Activated T-helper 1 cell treated with anti-CD3 and anti-CD28 coated beads, Interleukin-12 subunit alpha, Interleukin-12 subunit beta, Interleukin-2, Interleukin-4 antibody, amounts not matched to agents 30 ng/mL and 10 ng/mL and 1 ng/mL, durations not matched to agents 14 hours and 24 hours and 36 hours (primary cell): ENCODE measurements at places on chromosomes 5 and 9.

DNA sequence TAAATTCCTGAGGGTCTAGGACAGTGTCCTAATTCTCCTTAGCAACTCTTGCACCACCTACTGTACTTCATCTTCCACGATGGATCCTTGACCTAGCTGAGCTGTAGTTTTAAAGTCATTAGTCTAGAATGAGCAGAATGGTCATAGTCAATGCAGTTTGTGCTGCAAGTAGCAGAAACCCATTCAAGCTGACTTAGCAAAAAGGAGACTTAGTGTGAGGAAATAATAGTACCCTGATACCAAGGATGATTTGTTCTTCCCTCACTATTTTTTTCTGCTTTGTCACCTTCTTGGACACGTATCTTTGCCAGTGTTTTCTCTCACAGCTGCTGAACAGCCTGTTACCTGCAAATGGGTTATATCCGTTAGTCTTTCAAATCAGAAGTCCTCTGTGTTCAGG is 5.3 kb downstream of the MFAP3 start:
- no peak overlapping the region for H3K27ac ChIP-seq
- no peak for DNase-seq
- no peaks in the 10 kb centered on the region for H3K27me3 ChIP-seq
- H3K4me1 ChIP-seq, result peaks cover 55% of the 10 kb centered on the region

DNA sequence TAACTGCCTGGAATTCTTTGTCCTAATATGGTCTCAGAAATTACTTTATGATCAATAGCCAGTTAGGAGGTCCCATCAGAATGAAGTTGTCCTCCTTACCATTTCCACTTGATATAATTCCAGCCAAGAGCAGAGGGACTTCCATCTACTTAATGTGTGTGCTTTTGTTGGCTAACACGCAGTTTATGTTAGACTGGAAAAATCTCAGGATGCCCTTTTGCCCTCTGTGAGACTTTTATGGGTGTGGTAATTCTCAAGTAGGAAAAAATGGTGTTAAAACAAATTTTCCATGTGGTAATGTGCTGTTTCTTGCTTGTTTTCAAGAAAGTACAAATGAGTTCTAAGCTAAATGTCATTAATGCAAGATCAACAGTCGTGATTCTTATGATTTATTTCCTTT is 327.1 kb downstream of the MTRR start:
- no peak for DNase-seq
- no peaks in the 10 kb centered on the region for H3K27me3 ChIP-seq
- no peaks in the 10 kb centered on the region for H3K4me1 ChIP-seq
- H3K36me3 ChIP-seq, result no peaks in the 10 kb centered on the region
- no peak overlapping the region for H3K4me3 ChIP-seq

GRCh38 chr5:44933686-44934085 is 124.9 kb downstream of the MRPS30 start:
- H3K4me3 ChIP-seq, result no peak overlapping the region
- H3K4me1 ChIP-seq, result peaks cover 9% of the 10 kb centered on the region
- no peaks in the 10 kb centered on the region for H3K36me3 ChIP-seq

DNA sequence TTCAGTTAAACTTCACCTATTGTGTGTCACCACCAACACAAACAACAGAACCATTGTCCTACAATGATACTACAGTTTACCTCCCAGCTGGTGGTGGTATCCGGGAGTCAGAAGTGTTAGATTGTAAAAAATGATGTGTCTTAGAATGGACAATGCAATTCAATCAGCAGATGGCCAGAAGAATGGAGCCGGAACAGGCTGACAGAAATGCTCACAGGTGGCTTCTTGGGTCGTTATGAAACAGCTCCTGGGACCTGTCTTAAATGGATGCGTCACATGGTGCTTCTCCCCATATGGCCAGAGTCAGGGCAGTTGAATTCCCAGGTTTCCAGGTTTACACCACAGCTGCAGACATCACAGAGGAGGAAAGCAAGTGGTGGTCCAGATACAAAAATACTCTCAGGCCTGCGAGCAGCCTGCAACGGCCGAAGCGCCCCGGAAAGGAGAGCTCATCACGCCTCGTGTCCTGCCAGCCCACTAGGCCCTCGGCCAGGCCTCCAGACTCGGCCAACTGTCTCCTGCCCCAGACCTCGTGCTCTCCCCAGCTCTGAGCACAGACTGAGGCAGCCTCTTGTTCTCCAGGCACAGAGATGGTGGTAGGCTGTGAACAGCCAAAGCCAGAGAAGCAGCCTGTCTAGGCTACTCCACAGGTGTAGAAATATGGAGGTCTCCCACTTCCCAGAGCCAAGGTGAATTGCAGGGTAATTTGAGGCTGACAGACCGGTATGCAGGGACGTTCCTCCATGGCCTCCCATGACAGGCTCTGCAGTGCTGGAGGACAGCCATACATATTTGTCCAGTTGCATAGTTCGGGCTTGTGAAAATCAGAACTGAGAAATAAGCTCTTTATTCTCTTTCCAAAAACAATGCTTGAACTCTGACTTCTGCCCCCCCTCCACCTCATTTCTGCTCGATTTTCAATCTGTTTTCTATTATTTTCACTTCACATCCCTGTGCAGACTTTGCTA is 98.5 kb upstream of the SPATA31C2 start:
- H3K27me3 ChIP-seq, result peaks cover 23% of the 10 kb centered on the region
- H3K36me3 ChIP-seq, result no peaks in the 10 kb centered on the region
- H3K27ac ChIP-seq, result no peak overlapping the region
- DNase-seq, result no peak
- H3K4me3 ChIP-seq, result no peak overlapping the region

GRCh38 chr9:13716601-13717321 is 437.3 kb upstream of the MPDZ start:
- no peak overlapping the region for H3K4me3 ChIP-seq
- no peaks in the 10 kb centered on the region for H3K36me3 ChIP-seq
- no peaks in the 10 kb centered on the region for H3K4me1 ChIP-seq
- DNase-seq, result no peak

GRCh38 chr5:126368239-126368812 is 54.9 kb upstream of the GRAMD2B start:
- H3K36me3 ChIP-seq, result no peaks in the 10 kb centered on the region
- H3K27me3 ChIP-seq, result peaks cover 2% of the 10 kb centered on the region
- H3K4me3 ChIP-seq, result no peak overlapping the region
